Caki2 (cell line): ENCODE measurements at places on chromosomes 3 and 15. TPM values are rescaled to one million over a fixed set of nuclear protein-coding genes. Genes with fewer than 3 reads are reported as not detected.

DNA sequence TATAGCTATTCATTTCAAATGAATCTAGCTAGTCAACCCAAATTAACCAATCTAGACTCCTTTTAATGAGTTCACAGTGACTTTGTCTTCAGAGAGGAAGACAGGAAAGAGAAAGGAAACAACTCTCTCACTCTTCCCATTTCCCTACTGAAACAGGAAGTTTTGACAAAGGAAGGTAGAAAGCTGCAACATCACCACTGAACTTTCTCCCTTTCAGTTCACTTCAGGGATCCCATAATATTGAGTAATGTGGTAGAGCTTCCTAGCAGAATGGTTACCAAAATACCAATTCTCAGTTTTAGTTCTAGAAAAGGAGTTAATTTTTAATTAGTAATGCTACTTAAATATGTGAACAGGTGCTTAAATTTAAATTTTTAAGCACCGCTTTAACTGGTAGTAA, 7.5 kb downstream of the VPS13C start:
- no peak for DNase-seq

The FBXW12 gene
- total RNA-seq = not detected in 2 replicates

DNA sequence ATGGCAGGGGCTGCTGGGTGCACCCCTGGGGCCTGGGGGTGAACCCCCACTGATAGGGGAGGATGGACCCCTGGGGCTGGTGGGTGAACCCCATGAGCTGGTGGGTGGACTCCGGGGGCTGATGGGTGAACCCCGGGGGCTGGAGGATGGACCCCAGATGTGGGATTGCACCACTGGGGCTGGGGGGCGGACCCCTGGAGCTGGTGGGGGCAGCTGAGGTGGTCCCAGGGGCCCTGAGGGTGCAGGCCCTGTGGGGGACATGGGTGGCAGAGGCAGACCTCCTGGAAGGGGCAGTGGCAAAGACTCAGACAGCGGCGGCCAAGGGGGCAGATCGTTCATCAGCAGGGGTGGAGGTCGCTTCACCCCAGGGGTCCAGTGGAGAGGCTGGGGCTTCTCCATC, 17.4 kb upstream of the TXNRD3 start:
- DNase-seq = no peak

The MRPS11 gene
- total RNA-seq = 70.5 and 85.1 TPM in 2 replicates

DNA sequence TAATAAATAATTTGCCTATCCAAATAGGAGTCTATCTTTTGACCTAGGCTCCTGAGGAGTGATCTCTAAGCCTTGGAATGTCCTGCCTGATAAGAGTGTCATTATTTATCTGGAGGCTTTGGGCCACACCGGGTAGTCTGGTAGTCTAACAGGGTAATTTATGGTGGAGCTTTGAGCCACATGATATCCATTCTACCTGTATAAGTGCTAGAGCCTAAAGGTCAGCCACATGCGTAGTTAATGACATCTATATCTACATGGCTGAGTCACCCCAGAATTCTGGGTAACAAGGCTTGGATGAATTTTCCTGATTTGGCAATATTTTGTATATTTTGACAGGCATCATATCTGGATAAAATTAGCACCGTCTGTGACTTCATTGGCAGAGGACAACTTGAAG, 681.4 kb downstream of the MCTP2 start:
- no peak for DNase-seq

- peak; percentile 30 for DNase-seq
Observed at GRCh38 chr15:77464129-77464865, 43.6 kb downstream of the HMG20A start.

GRCh38 chr15:39730552-39730951, 52.1 kb downstream of the FSIP1 start:
- no peak for DNase-seq

The COPB2 gene
- 101 and 149 TPM in 2 replicates for total RNA-seq

The UQCRC1 gene
- total RNA-seq = 232 and 416 TPM in 2 replicates

The ANKRD63 gene
- not detected in 2 replicates for total RNA-seq

The CAMP gene
- not detected in 2 replicates for total RNA-seq

DNA sequence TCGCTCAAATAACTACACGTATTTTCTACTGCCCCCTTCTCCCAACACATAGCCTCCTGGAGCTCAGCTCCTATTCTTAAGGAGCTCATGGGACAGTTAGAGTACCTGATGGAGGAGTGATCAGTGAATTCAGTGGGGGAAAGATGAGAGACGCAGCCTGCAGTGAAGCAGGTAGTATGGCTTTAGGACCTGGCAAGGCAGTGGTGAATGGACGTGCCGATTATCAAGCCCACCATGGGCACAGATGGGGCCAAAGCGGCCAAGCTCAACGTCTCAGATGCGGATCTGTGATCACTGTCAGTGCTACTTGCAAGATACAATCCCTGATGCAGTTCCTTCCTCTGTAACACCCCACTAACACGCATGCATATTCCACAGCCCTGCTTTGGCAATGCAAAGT, 45.8 kb upstream of the ATP2B2 start:
- DNase-seq = no peak

GRCh38 chr3:13871791-13872190, 8.1 kb downstream of the WNT7A start:
- DNase-seq = no peak

The RBP2 gene
- not detected in 2 replicates for total RNA-seq

DNA sequence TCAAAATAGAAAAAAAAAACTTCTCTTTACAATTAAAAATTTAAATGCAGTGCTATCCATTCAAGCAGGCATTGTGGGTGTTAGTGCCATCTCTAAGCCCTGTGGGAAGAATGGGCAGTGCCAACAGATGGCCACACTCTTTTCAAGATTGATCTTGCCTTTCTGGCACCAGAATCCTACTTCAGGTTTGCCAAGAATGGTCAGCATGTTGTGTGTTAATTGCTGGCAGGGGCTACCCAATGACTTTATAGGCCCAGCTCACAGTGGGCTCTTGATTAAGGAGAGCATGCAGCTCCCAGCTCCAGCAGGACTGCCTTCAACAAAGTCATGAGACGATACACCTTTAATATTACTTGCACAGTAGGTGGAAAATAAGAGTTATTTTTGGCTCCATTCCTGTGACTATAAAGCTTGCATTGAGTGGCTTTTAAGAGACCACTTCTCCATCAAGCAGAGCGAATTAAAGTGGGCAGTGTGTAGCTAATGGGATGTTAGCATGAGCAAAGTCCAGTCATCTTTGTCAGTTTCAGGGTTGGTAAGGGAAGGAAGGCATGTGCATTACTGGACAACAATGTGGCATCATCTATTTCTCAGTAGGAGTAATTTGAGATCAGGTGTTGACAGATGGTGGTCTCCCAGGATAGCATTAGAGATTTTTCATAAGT, 476.8 kb downstream of the C3orf38 start:
- DNase-seq = no peak

DNA sequence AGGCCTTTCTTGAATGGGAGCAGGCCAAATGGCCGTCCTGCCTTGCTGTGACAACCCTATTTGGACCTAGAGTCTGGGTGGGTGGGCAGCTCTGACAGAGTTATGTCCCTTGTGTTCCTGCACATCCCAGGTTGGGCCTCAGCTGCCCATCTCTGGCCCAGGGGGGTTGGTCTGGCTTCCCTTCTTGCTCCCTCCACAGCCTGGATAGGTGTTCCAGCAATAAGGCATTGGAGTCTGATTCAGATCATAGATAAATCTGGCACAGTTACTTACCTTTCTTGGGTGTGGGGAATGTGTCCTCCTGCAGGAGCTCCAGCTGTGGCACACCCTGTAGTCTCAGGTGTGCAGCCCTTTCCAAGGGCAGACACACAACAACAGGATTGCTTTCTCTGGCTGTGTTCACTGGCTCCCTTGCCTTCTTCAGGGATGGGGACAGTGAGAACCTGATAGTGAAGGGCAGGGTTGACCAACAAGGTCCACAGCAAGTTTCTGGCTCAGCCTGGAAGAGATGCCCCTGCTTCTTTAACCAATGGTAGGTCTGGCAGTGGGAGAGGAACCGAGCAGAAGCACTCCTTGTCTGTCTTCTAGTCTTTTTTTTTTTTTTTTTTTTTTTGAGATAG, 177.9 kb downstream of the EPHB1 start:
- DNase-seq = no peak

DNA sequence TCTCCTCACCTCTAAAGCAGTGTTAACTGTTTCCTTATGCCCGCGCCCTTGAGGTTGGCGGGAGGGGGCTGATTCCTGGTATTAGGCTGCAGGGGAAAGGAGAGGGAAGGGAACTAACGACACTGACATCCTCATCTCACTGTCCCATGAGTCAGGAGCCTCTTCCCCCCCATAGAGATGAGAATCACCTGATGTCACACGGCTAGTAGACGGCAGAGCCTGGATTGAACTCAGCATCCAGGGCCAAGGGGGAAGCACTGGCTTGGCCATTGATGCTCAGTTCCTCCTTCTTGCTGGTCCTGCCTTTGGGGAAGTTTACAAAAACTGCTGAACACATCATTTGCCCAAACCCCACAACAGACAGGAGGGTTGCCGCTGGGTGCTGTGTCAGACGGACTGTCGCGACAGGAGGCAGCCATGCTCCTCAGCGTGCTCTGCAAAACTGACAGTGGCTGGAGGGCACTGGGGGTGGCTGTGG, 38.5 kb downstream of the IDH2 start:
- no peak for DNase-seq

DNA sequence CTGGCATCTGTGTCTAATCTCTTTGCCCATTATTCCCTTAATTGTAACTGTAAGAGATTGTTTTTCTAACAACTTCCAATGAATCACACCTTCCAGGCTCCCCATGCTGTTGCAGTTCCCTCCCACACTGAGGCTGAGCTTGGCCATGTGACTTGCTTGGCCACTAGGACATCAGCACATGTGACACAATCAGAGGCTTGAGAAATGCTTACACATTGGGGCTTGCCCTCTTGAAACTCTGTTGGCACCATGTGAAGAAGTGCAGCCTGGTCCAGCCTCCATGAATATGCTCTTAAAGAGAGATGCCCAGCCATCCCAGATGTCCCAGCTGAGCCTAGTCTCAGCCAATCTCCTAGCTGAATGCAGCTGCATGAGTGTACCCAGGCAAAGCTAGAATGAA, 326.8 kb upstream of the SOX2 start:
- DNase-seq = no peak

DNA sequence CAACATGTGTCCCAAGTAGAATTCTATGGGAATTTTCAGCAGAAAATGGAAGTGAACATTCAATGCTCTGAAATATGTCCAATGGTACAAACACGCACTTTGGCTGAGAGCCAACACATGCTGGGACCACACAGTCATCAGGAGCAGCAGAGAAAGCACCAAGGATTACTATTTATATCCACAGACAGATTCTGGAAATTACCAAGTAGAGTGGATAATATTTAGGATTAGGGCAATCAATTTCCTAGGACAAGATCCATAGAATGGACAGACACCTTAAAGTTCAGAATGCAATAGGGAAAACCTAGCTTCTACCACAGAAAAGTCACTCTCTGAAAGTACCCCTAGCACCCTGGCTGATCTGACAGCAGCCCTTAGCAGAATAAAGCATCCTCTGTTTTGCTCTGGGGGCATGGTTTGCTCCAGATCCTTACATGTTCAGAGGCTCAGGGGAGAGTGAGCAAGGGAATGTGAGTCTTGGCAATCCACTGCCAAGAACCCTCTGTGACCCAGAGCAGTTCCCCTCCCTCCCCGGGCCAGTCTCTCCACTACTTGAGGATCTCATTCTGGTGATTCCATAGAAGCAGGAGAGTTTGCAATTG, 206.0 kb upstream of the WNT5A start:
- DNase-seq = no peak

- DNase-seq = no peak
Observed at GRCh38 chr3:99931059-99931458, 113.4 kb downstream of the CMSS1 start.

DNA sequence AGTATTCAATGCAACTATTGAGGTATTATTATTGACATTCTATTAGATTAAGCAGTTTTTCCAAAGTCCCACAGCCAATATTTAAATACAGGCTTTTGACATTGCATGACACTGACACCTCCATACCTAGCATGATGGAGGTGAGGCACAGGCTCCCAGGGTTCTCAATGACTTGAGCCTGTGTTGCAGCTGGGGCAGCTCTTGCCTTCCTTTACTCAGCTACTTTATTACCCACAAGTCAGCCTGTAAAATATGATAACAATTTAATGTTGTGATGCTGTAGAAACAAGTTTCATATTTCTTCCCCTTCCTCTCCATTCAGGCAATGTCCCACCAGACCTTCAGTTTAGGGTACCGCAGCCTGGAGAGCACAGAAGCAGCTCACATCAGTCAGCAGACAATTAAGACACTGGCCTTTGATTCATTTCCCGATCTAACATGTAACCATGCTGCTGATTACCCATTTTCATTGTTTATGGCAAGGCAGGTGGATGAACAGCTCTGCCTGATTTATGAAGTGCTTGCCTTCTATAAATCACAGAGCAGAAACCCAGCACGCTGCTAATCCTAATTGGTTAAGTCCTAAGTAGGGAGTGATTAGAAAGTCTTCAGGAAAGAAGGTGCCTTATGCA, 826.1 kb downstream of the AGBL1 start:
- DNase-seq = no peak

- no peak for DNase-seq
Observed at GRCh38 chr3:55183201-55183600, 255.3 kb upstream of the LRTM1 start.

- no peak for DNase-seq
Observed at GRCh38 chr15:49979705-49980382, 139.2 kb downstream of the ATP8B4 start.

DNA sequence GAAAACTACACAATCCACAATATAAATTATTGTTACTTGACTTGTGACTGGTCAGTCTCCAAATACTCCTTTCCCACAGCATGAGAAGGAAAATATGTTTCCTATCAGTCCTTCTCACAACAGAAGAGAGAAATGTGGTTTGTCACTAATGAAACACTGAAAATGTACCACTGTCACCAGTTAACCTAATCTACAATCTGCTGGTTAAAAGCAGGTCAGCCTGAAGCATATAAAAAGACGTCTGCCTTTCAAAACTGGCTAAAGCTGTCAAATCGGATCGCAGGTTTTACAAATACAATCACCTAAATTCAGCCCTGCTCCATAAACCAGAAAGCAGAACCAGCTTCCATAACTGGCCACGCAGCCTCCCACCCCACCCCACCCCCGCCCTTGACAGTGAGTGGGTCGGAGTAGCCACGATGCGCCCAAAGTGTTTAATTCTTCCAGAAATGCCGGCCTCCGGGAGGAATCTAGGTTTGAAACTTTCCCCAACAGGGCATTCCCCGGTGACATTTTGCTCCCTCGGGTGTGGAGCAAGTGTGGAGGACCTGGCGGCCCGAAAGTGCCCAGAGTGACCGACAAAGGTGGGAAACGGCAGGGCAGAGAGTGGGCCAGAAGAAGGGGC, 682 bp downstream of the ETFA start:
- no peak for DNase-seq

DNA sequence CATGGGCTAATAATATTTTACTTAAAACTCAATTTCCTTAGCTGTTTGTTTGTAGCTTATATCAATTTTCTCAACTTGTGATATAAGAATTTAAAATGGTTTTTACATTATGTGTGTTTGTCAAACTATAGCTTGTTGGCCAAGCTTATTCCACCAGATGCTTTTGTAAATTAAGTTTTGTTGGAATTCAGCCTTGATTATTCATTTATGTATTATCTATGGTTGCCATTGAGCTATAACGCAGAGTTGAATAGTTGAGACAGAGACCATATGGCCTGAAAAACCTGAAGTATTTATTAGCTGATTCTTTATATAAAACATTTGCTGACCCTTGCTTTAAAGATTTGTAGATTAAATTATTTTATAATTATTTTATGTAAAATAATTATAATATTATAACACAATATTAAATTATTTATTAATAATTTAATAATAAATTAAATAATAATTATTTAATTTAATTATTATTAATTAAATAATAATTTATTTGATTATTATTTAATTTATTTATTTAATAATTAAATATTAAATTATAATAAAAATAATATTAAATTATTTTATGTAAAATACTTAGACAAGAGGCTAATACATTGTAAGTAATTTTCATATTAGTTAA, 779.6 kb upstream of the NECTIN3 start:
- DNase-seq = no peak
